GM06990 (cell line): ENCODE measurements at places on chromosomes 1 and 21.

DNA sequence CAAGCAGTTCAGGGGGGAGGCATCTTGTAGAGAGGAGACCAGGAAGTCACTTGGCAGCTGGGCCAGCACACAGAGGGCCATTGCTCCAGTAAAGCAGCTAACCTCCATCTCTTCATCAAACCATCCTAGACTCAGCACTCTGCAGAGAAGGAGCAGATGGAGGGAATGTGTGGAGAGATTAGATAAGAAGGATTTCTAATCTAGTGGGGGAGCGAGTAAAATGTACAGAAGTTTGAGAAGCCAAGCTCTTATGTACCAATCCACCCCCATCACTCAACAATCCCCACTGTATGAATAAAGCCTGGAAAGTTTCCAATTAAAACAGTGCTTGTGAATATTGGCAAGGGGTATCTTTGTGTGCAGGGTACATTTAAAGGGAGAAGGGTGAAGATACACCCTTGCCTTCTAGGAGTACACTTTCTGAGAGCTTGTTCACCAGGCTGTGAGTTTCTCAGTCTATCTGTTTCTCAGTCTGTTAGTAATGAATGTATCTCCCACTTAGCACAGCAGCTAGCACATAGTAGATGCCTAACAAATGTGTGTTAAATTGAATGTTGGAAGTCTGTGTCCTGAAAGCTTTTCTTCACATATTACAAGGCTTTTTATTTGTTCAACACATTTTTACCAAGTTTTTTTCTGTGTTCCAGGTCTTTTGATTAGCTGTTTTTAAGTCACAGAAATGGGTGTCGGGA is 142.7 kb upstream of the UBE2U start:
- DNase-seq: no peak

DNA sequence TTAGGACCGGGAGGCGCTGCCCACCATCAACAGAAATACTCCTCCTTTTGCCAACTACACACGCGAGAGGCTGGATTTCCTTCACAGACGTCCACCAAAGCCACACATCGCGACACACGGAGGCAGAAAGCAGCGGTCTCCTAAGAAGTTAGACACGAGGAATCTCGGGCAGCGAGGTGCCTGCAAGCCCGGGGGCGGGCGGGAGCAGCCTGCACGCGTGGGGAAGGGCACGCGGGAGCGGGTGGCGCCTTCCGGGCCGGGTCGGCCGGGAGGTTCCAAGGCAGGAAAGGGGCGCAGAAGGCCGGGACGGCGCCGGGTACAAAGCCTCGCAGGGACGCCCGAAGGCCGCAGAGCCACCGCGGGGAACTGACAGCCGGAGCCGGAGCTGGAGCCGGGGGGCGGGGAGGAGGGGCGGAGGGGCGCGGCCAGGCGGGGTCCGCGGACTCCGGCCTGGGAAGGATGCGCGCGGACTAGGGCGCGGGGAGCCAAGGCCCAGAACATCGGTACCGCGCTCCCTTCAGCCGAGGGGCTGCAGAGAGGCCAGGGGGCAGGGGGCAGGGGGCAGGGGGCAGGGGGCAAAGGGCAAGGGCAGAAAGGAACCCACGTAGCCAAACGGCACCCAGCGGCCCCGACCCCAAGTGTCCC is 722 bp downstream of the NPHP4 start:
- DNase-seq: peak; percentile 51

GRCh38 chr1:164382384-164382783 is 176.6 kb upstream of the PBX1 start:
- no peak for DNase-seq

DNA sequence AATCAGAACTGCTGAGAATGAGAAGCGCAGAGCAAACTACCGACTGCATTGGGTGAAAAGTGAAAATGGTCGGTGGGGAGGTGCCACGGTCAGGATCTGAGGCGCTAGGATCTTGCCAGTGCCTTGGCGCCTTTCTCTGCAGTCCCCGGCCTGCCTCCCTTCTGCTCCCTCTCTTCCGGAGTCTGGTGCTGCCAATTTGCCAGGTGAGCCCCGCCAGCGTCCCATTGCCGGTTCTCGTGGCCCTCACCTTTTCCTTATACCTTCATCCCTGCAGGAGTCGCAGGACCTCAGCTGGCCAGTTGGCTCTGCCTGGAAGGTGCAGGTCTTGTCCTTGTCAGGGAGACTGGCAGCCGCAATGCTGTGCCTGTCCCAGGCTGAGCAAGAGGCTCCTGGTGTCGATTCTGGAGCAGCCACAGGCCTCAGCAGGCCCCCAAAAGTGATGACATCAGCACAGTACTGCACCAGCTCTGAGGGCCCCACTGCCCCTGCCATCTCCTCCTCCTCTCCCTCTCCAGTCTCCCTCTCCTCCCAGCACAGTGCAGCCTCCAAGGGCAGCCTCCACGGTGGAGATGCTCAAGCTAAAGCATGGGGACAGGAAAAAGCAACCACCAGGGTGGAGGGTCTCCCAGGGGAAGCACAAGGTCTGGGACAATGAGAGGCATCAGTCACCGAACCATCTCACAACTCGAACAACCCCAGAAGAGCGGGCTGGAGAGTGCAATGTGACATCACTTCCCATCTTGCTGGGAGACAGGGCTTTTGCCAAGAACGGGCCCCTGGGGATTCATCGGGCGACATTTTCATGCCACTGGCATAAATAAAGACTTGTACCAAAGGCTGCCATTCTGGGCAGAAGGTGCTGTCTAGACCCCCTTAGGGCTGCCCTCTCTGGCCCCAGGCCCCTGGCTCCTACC is 37.1 kb upstream of the H6PD start:
- no peak for DNase-seq

- no peak for DNase-seq
Measured at GRCh38 chr21:28773036-28773435, 219.6 kb downstream of the LTN1 start.

- DNase-seq: no peak
Measured at GRCh38 chr1:209881619-209882018, 53.8 kb downstream of the UTP25 start.

DNA sequence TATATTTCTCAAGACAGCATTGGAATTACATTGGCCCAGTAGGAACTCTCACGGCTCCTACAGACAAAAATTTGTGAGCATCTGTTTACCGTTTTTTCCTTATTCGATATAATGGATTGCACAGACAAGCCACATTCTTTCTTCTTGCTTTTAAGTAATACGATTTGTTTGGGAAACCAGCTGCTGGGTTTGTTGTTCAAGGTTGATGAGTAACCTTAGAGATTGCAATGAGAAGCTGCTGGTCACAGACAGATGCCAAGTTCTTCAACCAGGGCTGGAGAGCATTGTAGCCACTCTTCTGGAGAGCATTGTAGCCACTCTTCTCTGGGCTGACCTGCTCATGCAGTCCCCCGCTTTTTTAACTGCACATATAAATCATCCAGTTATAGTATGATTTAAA is 1.4 kb upstream of the MIA3 start:
- no peak for DNase-seq

DNA sequence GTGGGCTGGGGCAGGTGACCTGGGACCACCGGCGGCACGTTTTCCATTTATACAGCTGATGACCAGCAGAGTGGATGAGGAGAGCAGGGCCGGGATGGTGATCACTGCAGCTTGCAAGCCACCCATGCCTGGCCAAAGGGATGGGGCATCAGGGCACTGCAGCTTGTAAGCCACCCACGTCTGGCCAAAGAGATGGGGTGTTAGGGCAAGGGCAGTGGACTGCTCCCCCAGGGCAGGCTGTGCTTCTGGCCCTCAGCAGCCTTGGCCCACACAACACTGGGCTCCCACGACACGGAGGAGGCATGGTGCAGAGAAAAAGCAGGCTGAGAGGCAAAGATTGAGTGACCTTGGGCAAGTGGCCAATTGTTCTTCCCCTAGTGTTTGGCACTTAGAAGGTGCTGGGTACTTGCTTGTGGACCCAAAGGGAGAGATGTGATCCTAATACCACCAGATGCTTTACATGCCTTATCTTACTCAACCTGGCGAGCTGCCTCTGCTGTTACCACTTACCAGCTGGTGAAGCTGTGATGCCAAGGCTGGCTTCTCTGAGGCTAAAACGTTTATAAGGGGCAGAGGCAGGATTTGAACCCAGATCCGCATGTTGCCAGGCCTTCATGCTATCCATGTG is 48.3 kb downstream of the TRIM62 start:
- no peak for DNase-seq

DNA sequence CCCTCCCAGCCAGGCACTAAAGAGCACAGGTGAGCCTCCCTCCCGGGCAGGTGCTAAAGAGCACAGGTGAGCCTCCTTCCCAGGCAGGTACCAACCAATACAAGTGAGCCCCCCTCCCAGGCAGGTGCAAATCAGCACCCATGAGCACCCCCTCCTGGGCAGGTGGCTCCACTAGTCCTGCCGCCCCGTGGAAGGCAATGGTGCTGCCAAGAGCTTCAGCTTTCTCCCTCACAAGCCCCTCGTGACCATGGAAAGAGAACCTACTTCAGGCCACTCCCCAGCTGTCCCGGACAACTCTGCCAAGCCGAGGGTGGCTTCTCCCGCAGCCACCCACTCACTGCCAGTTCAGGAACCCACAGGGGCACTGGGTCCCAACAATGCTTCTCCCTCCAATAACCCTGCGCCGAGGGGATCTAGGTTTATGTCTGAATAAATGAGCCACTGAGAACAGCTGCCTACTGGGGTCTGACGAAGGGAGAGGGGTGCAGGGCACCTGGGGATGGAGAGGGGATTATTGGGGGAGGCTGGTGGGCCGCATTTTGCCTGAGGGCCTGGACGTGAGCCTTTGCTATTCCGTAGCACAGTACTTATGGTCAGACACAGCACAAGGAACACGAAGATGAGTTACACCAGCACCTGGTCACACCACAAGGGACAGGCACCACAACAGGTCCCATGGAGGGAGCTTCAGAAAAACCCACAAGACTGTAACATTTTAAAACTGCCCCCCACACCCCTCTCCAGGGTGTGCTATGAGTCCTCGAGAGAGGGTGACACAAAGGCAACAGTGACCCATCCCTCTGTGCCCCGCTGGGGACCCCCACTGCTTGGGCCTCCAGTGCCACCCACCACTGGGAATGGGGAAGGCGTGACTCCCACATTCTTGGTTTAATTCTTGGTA is 46.3 kb downstream of the PRDM15 start:
- no peak for DNase-seq

- peak; percentile 55 for DNase-seq
Measured at GRCh38 chr1:201020721-201021629, 2.5 kb downstream of the KIF21B start.

DNA sequence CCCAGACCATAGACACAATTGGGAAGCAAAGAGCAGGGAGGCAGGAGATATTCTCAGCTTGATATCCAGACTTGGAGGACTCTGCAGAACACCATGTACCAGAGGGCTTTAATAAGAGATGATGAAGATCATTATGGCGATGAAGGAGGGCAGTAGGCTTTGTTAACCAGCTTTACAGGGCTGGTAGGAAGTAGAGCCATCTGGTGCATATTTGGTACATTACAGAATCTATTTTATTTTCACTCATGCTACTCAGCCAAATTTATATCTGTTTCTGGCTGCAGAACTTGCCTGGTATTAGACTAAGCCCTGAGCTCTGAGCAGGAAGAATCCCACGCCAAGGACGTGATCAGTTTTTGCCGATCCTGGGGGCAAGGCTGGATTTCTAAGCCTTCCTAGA is 61.8 kb upstream of the SYT6 start:
- no peak for DNase-seq

- DNase-seq: no peak
Measured at GRCh38 chr1:788835-789234, 102.4 kb upstream of the OR4F16 start.

- DNase-seq: no peak
Measured at GRCh38 chr1:32828341-32828740, 10.9 kb downstream of the S100PBP start.

GRCh38 chr1:201305815-201306214 is 22.5 kb downstream of the PKP1 start:
- DNase-seq: no peak

- no peak for DNase-seq
Measured at GRCh38 chr1:76501136-76501535, 366.1 kb upstream of the ST6GALNAC5 start.

DNA sequence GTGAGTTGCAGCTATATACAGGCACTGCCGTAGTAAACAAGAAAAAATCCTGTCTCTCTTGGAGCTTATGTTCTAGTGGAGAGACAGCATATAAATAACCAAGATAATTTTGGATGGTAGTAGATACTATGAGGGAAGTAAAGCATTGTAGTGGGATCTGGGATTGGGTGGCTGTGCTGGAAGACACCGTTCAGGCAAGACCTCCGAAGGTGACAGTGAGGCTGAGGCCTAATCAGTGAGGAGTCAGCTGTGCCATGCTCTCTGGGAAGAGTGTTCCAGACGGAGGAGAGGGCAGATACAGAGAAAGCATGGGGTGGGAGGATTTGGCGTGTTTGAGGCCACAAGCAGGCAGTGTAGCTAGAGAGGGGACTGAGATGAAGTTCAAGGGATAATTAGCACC is 6.0 kb downstream of the TMEM222 start:
- DNase-seq: no peak

DNA sequence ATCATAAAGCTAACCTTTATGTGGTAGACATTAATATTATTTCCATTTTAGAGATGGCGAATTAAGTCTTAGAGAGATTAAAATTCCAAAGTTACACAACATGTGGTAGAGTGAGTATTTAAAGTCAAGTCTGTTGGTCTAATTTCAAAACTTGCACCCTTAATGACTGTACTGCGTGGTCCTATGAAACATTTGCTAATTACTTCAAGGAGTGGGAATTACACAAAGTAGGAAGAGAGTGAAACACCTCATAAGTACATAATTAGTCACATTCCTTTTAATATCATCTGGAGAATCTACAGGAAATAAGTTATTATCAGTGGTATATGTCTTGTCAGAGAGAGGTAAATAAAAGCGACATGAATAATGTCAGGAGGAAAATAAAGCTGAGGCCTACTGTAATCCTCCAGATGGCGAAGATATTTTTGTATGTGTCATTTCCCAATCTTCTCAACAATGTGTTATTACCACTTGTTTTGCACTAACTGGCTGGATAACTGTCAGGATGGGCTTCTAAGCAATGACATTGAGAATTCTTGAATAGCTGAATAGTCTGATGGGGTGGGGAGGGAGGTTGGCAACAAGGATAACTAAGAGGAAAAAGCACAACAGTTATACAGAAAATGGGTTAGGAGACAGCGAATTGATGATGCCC is 95.5 kb downstream of the TNFSF18 start:
- DNase-seq: no peak

- no peak for DNase-seq
Measured at GRCh38 chr1:158153746-158154444, 26.8 kb upstream of the CD1D start.

GRCh38 chr1:41424581-41425118 is 59.8 kb downstream of the EDN2 start:
- no peak for DNase-seq

GRCh38 chr1:47569681-47570470 is 132.0 kb downstream of the FOXD2 start:
- DNase-seq: no peak

- no peak for DNase-seq
Measured at GRCh38 chr1:58204284-58204683, 342.2 kb downstream of the OMA1 start.

DNA sequence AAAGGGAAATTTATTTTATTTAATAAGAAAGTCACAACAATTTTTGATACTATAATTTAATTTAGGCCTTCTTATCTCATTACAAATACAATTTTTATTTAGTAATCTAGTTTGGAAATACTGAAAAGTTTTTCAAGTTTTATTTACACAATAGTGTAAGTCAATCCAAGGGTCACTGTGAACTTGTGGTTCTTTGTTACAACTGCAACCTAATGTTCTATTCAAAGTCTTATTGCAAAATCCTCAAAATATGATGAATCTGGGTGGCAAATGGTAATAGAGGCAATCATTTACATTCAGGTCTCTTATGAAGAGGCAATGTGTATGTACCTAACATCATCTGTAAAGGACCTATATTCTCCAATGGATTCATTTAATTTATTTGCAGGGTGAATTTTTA is 421.2 kb downstream of the DPYD start:
- DNase-seq: no peak
